ENCODE measurements at places on chromosomes 16 and 17.

DNA sequence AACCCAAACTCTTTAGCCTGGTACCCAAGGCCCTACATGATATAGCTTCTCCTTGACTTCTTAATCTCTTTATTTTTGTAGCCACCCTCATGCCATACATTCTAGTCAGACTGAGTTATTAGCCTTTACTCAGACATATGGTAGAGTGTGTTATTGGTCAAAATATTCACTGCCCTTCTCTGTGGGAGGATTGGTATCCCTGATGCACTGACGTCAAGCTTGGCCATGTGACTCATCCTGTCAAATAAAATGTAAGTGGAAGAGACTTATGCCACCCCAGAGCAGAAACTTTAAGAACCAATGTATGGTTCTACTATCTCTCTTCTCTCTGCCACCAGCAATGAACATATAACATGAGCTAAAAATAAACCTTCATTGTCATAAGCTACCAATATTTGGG lies 12.2 kb upstream of the BEAN1 start:
- DNase-seq: no peak

DNA sequence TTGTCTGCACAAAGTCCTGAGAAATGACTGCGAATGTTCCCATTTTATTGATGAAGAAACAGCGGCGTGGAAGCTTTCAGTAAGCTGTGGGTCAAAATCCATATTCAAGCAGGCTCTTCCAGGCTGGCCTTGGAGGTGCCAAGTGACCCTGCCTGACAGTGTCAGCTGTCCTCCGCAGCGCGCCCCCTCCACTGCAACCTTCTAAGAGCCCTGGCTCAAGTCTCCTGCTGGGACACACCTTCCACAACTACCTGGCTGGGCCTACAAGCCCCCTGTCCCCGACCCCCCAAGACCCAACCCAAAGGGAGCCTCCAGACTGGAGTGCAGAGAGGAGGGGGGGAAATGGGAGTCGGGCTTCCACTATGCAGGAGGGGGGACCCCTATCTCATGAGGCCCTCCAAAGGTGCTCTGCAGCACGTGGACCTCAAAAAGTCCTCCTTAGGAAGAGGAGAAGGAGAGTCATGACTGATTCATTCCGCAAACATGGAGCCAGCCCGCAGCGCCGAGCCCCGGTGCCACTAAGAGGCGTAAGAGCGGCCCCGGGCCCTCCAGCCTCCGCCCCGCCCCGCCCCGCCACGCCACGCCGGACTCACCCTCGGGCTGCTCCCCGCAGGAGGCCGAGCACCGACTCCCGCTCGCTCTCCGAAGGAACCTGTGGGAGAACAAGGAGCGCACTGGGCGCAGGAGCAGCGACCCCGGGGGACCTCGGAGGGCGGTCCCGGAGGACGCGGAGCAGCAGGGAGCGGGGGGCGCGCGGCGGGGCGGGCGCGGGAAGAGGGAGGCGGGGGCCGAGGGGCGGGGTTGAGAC lies 574 bp downstream of the MPP3 start:
- no peak for DNase-seq

DNA sequence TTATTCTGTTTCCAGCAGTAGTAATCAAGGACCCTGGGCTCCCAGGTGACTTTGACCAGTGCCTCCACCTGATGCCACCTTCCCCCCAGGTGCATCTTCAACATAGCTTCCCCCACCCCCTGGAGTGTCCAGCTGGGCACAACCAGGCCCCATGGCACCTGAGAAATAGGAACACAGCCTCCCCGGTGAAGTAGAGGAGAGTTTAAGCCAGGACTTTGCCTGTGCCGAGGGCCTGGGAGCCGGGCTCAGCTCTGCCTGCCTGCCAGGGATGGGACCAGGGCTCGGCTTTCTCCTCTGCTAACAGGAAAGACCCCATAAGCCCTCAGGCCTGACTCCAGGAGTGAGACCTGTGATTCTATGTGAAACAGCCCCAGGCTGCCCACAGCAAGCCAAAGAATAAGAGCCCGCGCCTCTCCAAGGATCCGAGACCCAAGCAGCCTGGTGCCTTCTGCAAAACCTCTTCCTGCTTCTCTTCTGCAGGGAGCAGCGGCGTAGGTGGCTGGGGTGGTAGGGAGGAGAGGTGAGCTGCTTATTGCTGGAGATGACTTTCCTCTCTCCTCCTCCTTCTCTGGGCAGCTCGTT lies 16.4 kb upstream of the RBFOX3 start:
- DNase-seq: no peak

DNA sequence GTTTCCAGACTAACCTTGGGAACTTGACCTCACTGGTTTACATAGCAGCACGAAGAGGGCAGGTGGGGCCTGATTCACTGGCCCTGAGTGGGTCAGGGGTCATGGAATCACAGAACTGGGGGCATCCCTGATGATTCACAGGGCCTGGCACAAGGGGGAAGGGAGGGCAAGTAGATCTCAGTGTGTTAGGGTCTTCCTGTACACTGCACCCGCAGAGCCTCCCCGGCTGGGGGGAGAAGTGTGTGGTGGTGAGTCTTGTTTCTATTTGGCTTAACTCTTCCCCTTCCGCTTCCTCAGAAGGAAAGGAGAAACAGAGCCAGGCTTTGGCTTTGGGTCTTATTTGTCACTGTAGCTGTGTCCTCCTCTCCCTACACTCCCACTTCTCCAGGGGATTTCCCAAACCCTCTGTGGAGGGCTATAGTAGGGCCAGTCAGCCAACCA lies 3.7 kb downstream of the STARD3 start:
- DNase-seq: no peak

DNA sequence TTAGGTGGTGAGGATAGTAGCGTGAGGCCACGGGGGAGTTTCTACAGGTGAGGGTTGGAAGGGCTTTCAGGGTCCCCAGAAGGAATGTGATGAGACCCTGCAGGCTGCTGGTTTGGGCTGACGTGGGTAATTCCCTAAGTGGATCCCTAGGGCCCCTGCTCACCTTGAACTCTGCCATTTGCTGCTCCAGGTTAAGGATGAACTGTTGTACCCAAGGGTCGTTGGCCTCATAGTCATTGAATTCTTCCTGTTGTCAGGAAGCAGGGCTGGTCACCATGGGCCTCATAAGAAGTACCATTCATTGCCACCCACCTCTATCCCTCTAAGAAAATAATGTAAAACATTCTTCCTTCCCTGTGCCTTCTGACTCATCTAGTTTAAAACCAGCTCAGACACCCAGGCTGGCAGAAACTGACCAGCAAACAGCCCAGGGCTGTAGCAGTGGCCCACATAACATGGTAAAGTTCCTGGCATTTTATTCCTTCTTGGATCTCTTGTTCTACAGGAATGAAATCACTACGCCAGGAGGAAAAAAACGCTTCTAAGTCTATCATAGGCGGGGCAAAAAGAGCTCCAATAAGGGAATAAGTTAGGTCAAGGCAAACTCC lies 27.6 kb downstream of the FCSK start:
- DNase-seq: no peak

- DNase-seq: no peak
Measured at GRCh38 chr17:80710714-80711302, 166.2 kb downstream of the RPTOR start.

GRCh38 chr16:89122322-89122851 lies 28.7 kb downstream of the ACSF3 start:
- DNase-seq: peak; percentile 66

DNA sequence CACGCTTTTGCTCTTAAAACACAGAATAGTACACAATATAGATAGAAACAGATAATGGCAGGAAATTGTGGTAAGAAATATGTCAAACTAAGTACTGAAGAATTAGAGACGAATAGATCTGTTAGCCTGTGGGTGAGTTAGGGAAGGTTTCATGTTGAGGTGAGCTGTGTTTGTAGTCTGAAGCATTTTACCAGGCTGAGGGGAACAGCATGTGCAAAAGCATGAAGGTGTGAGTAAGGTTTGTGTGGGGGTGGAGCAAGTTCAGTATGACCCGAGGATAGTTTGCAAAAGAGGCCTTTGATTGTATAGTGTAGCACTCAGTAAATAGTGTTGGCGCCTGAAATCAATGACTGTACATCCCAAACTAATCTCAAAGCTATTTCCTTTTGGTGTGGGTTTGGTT lies 13.8 kb downstream of the IGSF6 start:
- DNase-seq: peak; percentile 48

DNA sequence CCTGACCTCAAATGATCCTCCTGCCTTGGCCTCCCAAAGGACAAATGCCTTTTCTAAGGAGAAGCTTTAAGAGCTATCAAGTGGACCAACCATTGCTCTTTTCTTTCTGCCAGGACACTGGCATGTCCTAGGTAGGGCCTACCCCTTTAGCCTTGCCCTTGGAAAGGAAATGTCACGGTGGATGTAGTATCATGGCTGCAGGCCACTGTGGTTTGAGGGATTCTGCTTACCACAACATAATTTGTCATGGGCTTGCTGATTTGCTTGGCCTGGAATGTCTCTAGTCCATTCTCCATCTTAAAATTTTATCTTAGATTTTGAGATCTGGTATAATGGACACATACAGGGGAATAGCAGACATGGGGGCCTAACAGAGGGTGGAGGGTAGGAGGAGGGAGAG lies 6.0 kb downstream of the KRT20 start:
- no peak for DNase-seq

DNA sequence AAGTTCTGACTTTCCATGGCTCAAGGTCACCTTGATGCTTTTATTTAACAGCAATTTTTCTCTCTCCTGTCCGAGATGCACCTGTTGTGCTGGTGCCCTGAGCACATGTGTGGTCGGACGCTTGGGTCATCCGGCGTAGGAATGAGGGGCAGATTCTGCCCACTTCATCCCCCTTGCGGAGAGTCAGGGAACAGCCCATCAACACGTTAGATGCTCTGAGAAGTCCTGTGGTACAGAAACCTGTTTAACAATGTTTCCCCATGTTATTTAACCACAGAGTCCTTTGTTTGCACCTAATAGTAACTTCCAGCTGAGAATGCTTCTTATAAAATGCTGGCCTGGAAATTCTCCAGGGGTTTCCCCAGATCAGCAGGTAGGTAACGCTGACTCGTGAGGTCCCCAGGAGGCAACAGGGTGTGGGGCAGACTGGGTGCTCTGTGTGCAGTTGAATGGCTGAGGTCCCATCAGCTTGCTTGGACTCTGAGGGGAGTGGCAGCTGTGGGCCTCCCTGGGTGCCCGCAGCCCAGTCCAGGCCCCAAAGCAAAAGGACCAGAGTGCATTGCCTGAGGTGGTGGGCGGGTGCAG lies 17.8 kb downstream of the DOC2B start:
- DNase-seq: no peak

DNA sequence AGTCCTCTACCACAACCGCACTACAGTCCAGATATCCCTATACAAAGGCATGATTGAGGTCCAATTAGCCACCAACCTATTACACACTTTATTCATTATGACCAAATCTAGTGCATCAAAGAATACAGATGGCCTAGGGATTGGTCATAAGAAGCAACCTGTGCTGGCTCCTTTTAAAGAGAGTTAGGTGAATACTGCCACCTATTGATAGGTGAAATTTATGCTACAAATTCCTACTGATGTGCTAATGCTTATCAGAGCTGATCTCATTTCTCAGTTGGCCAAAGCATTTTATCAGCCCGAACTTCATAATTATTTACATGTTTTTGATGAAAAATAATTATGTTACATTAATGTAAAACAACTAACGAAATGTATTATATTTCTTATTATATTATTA lies 166.3 kb downstream of the ANKFN1 start:
- no peak for DNase-seq

DNA sequence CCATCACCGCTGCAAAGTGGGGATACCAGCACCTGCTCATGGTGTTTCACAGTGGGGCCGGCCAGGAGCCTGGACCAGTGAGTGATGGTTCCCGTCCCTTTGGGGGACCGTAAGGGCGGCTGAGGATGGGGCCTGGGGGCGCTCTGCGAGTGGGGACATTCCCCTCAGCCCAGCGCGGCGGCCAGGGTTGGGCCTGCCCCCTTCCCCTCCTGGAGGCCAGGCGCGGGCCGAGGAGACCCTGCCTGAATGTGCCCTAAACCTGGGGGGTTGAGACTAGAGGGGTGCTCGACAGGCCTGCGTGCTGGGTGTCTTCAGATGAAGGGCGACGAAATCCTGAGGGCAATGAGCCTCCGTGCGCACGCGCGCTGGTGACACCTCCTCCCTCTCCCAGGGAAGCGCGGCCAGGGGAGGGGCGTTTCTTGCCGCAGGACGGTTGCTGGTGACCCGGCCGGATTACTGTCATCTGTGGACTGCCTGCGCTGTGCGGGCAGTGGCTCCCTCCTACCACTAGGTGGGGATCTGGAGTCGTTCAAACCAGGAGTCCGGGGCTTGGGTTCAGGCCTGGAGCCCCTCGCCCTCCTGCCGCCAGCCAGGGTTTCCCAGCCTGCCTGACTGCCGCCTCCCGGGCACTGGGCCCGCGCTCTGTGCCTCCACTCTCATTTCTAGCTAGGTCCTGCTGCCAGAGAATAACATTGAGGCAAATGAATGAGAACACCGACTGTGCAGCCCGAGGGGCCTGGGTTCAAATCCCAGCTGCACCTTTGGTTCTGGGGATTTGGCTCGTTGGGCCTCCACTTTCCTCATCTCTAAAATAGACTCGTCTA lies 17.1 kb downstream of the TBX2 start:
- peak; percentile 54 for DNase-seq

DNA sequence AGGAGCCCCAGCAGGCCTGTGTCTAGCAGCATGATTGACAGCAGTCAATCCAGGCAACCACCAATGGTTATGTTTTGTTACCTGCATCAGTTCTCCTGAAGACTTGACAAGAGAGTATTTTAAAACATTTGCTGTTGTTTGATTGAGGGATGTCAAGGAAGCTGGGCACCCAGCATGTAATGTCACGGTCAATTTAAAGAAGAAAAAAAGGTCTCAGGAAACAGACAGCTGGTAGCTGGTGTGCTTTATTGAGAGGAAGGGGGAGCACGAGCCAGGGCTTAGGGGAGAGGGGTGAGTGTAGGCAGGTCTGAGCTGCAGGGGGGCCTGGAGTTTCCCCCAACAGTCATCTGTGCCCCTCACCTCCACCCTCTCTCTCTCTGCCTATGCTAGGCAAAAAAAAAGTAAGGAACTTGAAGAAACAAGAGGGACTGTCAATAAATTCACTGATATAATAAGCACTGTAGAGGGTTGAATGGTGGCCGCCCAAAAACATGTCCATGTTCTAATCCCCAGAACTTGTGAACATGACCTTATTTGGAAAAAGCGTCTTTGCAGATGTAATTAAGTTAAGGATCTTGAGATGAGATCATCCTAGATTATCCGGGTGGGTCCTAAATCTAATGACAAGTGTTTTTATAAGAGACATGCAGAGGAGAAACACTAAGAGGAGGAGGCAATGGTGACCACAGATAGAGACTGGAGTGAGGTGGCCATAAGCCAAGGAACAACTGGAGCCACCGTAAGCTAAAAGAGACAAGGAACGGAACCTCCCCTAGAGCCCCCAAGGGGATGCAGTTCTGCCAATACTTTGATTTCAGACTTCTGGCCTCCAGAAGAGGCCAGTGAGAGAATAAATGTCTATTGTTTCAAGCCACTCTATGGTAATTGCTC lies 14.5 kb downstream of the TSPOAP1 start:
- DNase-seq: no peak

DNA sequence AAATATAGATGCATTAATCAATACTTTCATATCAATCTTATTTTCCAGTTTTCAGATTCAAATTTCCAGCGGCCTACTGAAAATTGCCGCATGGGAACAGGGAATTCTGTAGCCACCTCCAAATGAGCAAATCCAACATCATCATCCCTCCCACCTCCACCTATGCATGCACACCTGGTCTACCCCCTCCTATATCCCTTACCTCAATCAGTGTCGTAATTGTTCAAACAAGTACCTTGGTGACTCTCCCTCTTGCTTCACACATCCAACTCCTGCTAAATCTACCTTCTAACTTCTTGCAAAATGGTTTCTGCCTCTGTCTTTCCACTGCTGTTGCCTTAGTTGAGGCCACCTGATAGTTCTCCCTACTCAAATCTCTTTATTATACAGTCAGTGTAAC lies 160.1 kb downstream of the SOX9 start:
- no peak for DNase-seq
